Stimulated activated CD4-positive, alpha-beta T cell treated with anti-CD3 and anti-CD28 coated beads, Interleukin-15, amount 100 ng/mL, for 48 hours (primary cell): ENCODE measurements at places on chromosomes 2 and 18.

GRCh38 chr2:9629222-9630116 lies 1.3 kb downstream of the YWHAQ start:
- DNase-seq = no peak

DNA sequence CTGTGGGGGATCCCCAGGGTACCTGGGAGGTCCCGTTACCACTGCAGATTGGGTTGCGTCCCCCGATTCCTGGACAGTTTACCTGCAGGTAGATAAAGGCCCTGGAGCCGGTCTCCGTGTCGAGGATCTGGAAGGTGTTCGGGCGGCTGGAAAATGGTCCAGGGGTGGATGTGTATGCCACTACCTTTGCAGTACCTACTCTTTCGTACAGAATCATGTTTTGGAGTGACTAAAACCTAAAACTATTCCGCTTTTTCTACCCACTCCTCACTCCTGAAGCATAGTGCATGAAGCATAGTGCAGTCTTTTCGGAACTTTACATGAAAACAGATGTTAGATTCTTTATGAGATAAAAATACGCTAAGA lies 418 bp downstream of the WDR75 start:
- no peak for DNase-seq

DNA sequence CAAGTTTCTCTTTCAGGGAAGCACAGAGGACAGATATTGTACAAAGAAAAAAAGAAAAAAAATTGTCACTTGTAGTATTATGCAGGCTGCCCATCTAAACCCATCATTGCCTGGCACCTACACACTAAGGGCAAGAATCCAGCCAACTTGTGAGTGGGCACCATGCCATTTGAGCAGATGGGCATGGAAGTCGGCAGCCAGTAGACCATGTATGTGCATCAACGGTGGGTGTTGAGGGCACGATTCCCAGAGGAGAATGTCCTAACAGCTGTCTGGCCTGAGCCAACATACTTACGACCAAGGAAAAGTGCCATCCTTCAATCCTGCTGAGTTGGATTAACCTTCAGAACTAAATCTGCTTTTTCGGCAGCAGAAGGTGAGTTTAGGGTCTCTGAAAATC lies 63.9 kb downstream of the ARHGAP15 start:
- no peak for DNase-seq

- no peak for DNase-seq
Observed at GRCh38 chr2:183059561-183059960, 19.0 kb upstream of the DUSP19 start.

GRCh38 chr2:14872779-14873325 lies 240.3 kb downstream of the LRATD1 start:
- DNase-seq = no peak

DNA sequence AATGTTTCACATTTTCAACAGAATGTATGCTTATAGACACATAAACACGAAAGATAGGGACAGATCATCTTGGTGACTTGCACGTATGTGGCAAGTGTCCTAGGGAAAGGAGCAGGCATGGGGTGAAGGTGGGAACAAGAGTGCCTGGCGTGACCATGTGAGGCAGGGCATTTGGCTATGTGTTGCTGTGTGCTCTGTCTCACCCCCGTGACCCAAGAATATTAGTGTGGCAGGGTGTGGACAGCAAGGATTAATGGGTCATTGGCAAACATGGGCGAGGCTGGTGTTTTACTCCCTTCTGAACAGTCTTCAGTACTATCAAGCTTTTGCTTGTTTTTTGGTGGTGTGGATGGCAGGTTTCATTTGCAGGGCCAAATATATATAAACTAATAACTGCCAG lies 1.3 kb upstream of the VWA3B start:
- DNase-seq = no peak

GRCh38 chr18:75697493-75697892 lies 270.0 kb upstream of the SMIM21 start:
- DNase-seq = no peak

DNA sequence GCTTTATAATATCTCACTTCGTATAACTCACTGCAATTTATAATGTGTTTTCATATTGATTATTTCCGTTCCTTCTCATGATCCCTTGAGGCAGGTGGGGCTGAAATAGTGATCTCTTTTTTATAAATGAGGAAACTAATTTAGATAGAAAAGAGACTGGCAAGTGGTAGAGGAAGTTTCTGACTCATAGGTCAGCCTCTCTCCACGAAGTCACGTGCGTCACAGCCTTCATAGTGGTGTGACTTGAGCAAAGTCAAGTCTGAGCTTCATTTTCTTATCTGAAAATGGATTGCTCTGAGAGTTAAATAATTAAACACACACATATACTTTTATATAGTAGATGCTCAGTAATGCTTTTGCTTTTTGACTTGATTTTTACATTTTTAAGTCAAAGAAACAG lies 19.9 kb downstream of the ABCG5 start:
- peak; percentile 16 for DNase-seq

DNA sequence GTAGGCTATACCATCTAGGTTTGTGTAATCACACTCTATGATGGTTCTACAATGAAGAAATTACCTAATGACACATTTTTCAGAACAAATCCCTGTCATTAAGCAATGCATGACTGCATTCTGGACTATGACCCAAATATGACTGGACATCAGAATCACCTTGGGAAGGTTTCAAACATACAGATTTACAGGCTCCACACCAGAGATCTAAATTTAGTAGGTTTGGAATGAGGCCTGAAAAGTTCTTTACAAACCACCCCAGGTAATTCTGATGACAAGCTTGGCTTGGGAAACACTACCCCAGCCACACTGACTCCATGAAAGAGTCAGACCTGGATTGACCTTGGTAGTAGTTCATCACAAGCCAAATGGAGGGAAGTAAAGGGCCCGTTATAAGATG lies 52.2 kb upstream of the NFE2L2 start:
- DNase-seq = no peak

- no peak for DNase-seq
Observed at GRCh38 chr2:204280262-204280668, 265.0 kb upstream of the PARD3B start.

- DNase-seq = no peak
Observed at GRCh38 chr18:78898066-78898465, 81.6 kb upstream of the SALL3 start.

DNA sequence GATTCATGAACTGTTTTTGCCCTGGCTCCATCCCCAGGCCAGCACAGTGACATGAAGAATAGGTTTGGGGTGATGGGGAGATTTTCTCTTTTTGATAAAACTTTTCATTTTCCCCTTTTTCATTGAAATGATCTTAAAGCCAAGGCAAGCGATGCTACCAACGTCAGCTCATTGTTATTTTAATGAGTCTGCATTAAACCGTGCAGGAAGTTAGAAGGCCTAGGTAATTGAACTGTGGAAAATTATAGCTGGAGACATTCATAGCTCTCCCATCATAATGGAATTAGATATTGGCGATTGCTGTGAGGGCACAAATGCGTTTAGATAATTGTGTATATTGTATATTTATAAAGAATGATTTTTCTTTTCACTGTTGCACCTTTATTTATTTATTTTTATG lies 33.2 kb downstream of the SMARCAL1 start:
- DNase-seq = no peak

DNA sequence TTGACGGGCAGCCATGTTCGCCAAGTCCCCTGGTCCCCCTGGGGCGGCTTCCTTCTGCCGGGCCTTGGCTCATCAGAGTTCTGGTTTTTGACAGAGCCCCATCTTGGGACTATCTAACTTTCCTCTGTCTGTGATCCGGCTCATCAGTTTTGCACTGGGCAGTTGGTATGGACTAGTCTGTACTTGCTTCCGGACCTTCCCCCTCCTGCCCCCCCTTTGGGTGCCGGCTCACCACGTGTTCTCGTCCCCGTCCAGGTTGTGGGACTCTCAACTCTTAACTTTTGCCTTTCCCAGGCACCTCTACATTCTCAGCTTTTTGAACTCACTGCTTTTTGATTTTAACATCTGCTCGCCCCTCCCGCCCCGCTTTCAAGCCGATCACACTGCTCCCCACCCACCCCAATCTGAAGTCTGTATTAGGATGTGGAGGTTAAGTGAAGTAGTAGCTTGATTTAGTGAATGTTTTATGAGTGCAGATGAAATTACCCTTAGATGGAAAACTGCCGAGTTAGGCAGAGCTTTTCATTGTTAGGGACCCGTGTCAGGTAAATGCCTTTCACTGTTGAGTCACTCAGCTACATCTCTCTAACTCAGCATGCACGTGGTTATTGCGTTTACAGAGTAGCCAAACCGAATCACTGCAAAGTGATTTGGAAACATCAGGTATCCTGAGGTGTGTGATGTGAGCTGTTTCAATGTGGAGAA lies 874 bp downstream of the WDR43 start:
- peak; percentile 22 for DNase-seq

GRCh38 chr2:27322301-27322765 lies 564 bp downstream of the MPV17 start:
- DNase-seq = no peak

- DNase-seq = no peak
Observed at GRCh38 chr18:37532917-37533316, 32.7 kb downstream of the CELF4 start.

DNA sequence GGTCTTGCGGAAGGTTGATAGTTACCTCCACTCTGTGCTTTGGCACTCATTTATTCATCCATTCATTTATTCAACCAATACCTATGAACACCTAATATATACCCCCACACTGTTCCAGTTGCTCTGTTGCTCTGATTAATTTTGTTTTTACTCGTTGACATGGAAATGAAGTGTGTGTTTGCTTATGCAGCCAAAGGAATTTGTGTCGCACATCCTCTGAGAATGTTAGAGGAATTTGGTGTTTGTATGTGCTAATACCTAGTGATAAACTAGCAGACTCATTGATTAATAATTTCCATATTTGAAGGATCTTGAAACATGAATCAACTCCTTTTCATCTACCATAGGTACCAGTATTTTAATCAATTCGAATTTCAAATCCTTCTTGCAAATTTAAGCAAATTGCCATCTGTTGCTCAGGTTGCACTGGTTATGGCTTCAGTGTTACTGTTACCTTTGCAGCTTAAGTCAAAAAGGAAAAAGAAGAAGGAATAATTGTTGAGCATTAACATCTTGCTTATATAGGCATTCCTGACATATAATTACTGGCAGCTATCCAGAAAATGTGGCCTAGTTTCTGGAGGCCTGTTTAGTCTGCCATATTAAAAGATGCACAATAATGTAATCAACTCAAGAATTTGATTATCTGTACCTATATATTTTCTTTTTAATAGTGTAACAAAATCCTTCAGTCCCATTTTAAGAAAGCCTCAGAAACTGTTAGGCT lies 25.7 kb upstream of the CRIM1 start:
- DNase-seq = no peak

DNA sequence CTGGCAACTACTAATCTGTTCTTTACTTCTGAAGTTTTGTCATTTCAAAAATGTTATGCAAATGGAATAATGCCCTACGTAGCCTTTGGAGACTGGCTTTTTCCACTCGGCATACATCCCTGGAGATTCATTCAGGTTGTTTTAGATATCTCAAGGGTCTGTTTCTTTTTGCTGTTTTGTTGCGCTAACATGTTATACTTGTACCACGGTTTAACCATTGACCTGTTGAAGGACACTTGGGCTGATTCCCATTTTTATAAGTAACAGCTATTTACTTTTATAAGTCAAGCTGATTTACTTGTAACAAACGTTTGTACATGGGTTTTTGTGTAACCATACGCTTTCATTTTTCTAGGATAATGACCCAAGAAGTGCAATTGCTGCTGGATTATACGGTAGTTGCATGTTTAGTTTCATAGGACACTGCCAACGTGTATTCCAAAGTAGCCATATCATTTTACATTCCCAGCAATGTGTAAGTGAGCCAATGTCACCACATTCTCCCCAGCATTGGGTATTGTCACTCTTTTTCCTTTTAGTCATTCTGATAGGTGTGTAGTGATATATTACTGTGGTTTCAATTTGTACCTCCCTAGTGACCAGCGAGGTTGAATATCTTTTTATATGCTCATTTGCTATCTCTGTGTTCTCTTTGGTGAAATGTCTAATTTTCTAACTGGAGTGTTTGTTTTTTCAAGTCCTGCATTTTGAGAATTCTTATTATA lies 36.5 kb upstream of the STAT4 start:
- DNase-seq = no peak

- no peak for DNase-seq
Observed at GRCh38 chr2:95530734-95531133, 46.2 kb upstream of the TRIM43B start.

DNA sequence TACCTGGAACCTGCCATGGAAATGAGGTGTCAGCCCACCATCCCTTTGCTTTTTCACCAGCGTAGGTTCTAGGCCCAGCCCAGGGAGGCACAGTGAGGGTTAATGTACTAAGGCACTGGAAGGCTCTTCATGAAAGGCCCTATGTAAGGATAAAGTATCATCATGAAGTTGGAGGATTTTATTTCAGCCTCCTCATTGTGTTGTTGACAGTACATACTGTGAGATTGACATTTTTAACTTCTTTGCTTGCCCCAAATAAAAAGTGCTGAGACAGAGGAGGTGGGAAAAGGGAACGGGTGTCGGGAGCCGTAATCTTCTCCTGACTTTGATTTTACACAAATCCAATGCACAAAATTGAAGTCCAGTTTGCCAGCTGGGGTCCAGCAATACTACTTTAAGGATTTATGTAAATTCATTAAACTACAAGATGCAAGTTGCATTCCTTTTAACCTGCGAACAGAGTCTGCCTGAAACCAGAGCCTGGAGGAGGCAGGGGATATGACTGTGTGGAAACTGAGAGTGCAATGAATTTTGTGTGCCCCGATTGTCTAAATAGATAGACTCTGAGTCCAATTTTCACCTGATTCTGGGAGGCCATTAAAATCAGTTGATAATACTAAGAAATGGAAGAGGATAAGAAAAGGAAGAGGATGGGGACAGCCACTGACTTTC lies 5.4 kb upstream of the NCKAP5 start:
- DNase-seq = no peak

- DNase-seq = no peak
Observed at GRCh38 chr2:226885769-226886435, 50.0 kb downstream of the RHBDD1 start.

DNA sequence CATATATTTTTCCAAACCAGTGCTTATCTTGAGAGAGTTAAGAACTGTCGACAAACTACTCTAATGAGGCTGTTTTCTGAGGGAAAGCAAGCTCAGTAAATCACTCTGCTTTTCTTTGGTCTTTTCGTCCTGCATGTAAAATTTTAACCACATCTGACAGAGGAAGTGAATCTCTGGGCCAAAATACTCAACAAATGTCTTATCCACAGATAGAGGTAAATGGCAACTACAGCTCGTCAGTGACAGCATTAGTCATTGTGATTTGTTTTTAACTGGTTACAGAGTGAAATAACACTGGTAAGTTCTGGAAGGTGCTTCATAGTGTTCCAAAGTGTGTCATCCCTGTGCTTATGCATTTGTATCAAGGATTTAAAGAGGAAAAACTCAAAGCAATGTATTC lies 82.6 kb upstream of the SLC8A1 start:
- no peak for DNase-seq

DNA sequence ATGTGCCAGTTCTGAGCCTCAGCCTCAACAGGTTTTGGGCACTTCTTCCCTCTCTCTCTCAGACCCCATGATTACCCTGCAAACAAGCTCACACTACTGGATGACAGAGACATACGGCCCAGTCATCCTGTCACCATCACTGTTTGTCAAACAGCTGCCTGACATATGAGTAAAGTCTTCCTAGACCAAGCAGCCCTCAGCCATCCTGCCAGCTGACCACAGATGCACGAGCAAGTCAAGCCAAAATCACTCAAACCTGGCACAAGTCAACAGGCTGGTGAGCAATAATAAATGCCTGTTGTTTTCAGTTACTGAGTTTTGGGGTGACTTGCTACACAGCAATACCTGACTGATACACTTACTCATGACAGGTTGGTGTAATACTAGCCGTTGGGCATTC lies 75.5 kb upstream of the KLF7 start:
- DNase-seq = peak; percentile 59

- DNase-seq = no peak
Observed at GRCh38 chr2:236577481-236578410, 8.1 kb downstream of the ACKR3 start.

GRCh38 chr2:117936871-117937428 lies 76.9 kb downstream of the CCDC93 start:
- DNase-seq = no peak
